Cerebellar nuclear complex (tissue), 1 donor: ENCODE measurements at places on chromosomes 1 and 21.

DNA sequence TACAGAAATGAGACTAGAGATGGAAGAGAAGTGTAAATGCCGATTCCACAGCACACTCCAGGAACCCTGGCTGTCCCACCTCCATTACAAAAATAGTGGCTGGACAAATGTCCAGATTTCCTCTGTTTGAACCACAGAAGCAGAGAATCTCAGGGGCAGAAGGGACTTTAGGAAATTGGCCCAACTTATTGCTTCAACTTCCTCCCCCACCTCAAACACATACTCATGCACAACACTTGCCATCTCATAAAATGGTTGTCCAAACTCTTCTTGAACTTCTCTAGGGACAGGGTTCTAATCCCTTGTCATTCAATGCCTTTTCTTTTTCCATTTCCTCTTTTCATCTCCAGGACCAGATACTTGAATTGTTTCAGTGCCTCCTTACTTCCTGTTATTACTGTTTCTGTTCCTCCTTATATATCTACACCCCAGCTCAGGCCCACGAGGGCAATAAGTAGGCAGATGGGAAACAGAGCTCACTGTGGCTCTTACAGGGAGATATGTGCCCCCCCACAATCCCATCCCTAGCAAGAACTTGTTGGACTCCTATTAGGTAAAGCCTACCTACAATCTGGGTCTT is 8.5 kb upstream of the B4GALT3 start:
- no peak for DNase-seq

DNA sequence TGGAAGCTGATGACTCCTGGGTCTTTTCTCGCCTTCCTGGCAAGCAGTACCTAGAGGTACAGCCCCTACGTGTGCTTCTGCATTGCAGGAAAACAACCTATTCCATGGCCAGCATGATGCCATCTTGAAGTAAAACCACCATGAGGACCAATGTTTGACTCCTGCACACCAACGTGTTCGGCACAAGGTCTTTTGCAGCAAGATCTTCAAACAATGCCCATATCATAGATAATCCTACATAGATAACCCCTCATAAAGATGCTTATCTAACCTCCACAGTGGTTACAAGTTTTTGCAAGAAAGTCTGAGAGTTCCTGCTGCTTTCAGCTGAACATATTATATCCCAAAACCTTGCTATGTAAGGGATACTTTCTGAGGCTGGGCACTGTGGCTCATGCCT is 141.1 kb upstream of the MAP1LC3C start:
- DNase-seq: no peak

DNA sequence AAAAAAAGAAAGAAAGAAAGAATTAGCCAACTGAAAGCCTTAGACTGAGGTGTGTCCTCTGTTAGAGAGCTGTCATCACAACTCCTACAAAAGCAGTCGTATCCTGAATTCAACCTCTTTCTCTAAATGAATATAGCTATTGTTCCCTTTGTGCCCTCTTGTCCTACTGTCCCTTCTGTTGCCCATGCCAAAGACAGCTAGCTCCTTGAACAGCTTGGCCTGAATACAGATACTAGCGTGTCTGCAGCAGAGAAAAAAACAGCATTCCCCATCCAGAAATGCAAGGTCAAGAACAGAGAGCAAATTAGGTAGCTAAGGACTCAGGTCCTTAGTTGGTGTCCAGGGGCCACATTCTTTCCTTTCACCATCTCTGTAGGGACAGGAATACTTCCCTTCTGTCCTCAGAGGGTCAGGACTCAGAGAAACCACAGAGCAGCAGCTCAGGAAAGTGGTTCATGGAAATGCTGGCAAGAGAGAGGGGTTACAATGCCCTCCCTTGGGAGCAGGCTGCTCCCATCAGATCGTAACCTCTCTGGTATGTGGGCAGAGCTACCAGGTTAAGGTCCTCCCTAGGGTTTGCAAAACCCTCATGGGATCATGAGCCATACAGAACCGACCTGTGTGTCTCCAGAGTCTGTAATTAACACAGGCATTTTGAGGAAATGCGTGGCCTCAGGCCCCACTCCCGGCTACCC is 1.8 kb upstream of the ZBTB48 start:
- no peak for DNase-seq

- DNase-seq: no peak
Measured at GRCh38 chr1:177328251-177328650, 157.5 kb downstream of the BRINP2 start.
